Hepatocyte (in vitro differentiated cells): ENCODE measurements at places on chromosomes 2 and 18.

DNA sequence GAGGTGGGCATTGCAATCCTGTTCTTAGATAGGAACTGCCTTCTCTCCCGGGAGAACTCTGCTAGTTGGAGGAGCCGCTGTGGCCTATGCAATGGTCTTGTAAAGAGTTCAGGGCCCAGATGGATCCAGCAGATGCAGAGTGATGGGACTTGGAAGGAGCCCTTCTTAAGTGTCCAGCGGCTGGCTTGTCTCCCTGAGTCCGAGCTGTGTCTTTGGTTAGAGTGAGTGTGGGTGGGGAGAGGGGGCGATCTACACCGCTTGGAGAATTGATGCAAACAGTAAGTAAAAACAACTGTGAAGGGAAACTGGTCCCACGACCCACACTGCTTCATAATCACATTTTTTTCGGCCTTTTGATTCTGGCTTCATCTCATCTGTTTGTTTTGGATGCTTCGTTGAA lies 89.8 kb upstream of the CYRIA start:
- DNase-seq, result no peak

DNA sequence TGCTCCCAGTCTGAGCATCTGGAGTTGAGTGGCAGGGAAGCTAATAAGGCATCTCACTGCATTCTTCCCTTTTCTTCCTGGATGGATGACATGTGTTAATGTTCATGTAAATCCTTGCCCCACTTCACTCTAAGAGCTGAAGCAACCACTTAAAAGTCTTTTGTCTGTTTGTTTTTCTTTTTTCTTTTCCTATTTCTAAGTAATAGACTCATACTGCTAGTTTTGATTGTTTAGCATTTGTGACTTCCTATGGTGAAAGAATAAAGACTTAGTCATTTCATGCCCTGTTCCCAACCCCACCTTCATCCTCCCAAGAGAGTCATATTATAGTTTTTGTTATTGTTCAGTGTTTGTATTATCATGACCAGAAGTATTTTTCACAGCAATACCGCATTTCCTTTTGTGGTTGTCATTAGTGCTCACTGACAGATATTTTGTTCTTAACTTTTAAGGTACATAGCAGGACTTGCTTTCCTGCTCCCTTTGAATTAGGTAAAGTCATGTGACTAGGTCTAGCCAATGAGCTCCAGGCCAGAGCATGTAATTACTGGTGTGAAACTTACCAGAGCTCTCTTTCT lies 18.1 kb upstream of the SPP2 start:
- DNase-seq, result no peak

GRCh38 chr2:105950521-105951383 lies 206.0 kb downstream of the NCK2 start:
- DNase-seq, result peak; percentile 19

DNA sequence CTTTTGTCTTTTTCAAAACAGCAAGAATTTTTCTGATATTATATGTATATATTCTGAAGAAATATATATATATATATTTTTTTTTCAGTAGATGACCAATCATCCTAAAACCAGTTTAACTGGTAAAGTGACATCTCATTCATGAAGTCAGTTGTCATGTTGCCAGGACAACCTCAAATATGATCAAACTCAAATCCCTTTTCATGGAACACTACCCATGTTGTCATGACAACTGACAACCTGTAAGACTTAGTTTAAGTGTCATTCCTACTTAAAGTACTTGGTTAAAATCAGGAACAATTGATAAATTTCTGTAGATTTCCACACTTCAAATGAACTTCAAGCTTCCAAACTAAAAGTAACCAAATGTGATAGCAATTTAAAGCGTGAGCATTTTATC lies 101.8 kb upstream of the ERBB4 start:
- no peak for DNase-seq

GRCh38 chr18:48853588-48853987 lies 97.2 kb downstream of the SMAD7 start:
- no peak for DNase-seq

DNA sequence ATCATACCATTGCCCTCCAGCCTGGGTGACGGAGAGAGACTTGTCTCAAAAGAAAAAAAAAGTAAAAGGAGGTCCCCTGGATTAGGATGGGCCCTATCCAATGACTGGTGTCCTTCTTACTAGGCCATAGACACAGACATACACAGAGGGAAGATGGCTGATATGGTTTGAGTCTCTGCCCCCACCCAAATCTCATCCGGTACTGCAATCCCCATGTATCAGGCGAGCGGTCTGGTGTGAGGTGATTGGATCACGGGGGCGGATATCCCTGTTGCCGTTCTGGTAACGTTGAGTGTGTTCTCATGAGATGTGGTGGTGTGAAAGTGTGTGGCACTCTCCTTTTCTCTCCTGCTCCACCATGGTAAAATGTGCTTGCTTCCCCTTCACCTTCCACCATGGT lies 7.8 kb upstream of the CNDP2 start:
- no peak for DNase-seq

DNA sequence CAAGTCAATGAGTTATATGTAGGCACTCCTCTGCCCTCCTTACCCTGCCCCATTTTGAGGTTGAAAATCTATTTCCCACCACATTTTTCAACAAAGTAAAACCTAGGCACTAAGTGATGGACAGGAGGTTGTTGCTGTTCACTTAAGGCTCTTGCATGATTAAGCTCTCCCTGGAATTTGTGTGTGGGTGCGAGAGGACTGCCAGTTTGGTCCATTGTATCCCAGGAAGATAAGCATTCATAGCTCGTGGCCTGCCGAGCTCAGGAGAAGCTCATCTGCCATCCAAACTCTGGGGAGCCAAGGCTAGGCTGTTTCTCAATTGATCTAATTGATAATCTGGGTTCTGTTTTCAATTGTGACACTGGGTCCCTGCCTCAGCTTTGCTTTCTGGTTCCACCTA lies 4.7 kb upstream of the MAP4K4 start:
- no peak for DNase-seq

DNA sequence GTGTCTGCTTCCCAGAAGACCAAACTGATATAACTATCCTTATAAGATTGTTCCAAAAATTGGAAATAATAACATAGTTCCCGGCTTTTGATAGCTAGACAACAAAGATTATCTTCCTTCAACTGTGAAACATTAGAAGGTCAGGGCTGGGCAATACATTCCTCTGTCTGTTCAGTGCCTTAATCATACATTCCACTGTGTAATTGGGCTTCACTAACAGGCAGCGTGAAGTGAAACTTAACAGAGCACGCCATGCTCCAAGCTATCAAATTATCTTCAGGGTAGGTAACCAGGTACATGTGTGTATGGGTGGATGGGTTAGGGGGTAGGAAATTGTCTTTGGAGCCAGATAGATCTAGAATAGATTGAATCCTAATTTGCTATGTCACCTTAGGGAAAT lies 23.5 kb upstream of the ARL5A start:
- DNase-seq, result no peak

- DNase-seq, result no peak
Observed at GRCh38 chr2:28684142-28684858, 67.3 kb upstream of the PPP1CB start.

DNA sequence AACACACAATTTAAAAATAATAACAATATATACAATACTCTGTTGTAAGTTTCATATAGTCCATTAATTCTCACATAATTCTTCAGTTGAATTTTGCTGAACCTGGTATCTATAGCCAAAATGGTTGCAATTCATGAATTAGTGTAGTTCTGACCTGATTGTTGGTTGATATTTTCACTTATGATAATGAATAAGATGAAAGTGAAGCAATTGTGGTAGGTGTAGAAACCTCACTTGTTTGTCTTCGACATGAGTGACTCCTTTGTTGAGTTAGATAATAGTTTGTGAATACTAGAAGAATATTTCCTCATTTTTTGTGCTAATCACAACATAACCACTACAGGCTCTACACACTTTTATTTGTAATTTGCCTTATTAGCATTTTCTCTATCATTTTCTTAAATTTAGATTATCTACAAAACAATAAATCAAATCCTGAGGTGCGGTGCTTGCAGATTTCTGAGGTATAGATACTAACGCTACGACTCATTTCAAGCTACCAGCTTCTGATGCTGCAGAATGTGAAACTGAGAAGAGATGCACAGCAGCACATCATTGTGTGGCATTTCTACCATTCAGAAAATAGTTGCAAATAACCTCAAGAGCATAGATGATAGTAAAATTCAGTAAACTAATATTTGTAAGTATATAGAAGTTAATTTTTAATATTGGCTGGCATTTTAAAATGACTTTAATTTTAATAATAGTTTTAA lies 117.9 kb downstream of the KCNH7 start:
- DNase-seq, result no peak

DNA sequence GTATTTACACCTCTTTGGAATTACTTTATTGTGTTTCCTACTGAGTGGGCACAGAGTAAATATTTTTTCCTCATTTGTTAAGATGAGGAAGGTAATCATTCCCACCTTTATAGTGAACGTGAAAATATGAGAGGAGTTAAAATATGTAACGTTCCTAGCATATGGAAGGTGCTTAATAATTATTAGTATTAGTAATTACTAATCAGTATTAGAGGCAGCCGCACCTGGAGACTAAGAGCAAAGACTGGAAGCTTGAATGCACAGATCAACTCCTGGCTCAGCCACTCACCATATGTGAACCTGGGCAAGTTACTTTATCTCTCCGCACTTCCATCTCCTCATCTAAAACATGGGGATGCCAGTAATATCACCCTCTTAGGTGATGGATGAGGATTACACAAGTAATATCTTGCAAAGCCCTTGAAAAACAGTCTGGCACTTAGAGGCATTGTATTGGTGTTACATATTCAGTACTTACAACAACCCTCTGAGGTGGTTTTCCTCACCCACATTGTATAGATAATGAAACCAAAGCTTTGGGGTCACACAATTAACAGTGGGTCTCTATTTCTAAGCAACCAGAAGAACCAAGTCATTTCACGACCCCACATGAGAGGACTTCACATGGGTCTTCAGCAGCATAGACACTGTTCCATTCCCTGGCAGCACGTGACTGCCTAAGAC lies 100.3 kb upstream of the KCTD1 start:
- no peak for DNase-seq

DNA sequence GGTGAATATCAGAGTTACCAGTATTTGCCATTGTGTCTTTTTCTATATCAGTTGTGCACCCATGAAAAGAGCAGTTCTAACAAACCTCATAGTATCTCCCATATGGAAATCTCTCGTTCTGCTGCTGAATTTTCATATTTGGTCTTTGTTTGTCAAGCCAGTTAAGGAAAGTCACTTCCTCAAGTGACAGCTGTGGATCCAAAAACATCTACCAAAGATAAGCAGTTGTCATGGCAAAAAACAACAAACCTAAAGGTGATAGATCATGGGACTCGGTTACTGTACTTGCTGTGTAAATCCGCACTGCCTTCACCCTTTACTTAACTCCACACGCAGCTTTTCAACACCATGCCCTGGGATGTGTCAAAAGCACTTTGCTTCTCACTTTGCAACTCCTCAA lies 17.3 kb downstream of the BMP10 start:
- DNase-seq, result no peak

DNA sequence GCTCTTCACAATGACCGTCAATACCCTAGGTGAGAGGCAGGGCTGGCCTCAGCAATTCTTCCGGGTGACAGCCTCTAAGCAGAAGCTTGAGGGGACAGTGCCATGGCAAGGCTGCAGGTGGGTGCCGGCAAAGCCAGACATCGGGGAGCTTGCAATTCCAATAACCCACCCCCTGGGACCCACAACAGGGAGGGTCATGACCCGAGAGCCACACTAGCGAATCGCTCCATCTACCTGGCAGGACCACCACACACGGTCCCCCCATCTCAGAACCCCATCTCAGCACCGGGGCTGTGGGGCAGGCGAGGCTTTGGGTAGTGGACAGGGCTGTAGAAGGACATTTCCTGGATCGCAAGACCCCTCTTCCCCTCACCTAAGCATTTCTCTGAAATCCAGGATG lies 177.2 kb downstream of the ACKR3 start:
- no peak for DNase-seq

DNA sequence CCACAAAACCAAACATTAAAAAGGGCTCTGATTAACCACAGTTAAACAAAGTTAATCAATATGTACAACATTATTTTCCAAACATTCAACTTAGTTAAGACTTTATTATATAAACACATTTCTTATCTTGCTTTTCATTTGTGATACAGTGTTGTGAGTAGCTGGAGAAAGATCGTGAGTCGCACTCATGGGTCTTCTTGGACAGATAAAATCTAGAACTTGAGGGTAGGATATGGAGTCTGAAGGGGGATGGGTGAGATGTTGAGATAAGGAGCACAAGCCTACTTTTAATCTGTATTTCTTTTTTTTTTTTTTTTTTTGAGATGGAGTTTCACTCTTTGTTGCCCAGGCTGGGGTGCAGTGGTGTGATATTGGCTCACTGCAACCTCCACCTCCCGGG lies 22.6 kb upstream of the TMEM214 start:
- no peak for DNase-seq

GRCh38 chr2:47486841-47487497 lies 84.0 kb downstream of the MSH2 start:
- DNase-seq, result no peak

GRCh38 chr18:58668897-58669296 lies 2.4 kb upstream of the MALT1 start:
- DNase-seq, result no peak

- peak; percentile 48 for DNase-seq
Observed at GRCh38 chr18:44682871-44683221, 2.2 kb downstream of the SETBP1 start.

- no peak for DNase-seq
Observed at GRCh38 chr18:4658804-4659203, 203.7 kb upstream of the DLGAP1 start.

GRCh38 chr2:217049956-217050355 lies 190.1 kb upstream of the TNP1 start:
- no peak for DNase-seq

DNA sequence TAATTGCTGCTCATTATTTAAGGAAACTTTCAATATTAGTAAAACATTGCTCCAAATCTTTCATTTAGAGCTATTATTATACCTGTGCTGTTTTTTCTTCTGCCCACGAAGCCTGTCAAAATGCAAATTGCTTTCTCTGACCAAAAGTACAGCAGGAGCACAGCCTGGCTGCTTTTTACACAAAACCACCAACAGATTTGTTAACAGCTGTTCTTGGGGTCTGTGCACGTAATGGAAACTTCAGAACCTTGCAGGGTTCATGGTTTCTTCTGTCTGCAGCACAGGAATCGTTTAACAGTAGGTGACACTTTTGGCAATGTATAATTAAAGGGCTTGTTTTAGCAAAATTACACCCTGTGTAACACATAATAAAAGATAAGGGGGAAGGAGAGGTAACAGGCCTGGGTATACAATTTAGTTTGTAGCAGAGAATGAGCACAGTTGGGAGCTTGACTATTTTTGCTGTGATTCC lies 447.3 kb downstream of the KCNJ3 start:
- DNase-seq, result no peak

GRCh38 chr2:120042359-120042758 lies 29.5 kb downstream of the EPB41L5 start:
- no peak for DNase-seq

DNA sequence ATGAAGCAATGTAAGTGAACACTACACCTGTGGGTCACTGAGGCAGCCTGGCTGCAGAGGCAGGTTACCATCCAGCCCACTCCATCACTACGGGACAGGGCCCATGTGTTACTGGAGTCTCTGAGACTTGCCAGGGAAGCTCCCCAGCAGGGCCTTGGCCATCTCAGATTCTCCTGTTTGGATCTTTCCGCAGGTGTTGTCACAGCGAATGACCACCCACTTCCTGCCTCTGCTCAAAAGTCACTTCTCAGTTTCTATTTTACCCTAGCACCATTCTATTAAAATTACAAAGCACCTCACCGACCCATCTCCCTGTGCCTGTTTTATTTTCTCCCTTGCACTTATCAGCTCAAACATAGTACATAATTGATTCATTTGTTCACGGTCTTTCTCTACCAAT lies 34.5 kb upstream of the L3MBTL4 start:
- no peak for DNase-seq
